ENCODE measurements at places on chromosomes 6 and 20.
A peak's percentile ranks its signal among the peaks of the same experiment; 100 is the strongest.

GRCh38 chr6:82795940-82796339 is 269.7 kb downstream of the UBE3D start:
- no peak for DNase-seq

DNA sequence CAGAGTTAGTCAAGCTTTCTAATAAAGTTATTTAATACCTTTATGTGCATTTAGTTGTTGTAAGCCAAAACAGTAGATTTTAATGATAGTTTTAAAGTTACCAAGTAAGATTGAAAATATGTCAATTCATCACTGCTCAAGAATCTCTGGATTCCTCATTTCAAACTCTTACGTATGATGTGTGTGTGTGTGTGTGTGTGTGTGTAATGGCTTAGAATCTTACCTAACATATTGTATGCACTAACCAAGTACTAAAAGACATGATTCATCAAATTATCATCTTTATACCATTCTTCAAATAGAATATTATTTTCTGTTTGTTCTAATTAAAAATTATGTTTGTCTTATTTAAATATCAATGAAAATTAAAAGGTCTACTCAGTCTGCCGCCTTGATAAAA is 41.5 kb upstream of the ZNF337 start:
- no peak for DNase-seq

DNA sequence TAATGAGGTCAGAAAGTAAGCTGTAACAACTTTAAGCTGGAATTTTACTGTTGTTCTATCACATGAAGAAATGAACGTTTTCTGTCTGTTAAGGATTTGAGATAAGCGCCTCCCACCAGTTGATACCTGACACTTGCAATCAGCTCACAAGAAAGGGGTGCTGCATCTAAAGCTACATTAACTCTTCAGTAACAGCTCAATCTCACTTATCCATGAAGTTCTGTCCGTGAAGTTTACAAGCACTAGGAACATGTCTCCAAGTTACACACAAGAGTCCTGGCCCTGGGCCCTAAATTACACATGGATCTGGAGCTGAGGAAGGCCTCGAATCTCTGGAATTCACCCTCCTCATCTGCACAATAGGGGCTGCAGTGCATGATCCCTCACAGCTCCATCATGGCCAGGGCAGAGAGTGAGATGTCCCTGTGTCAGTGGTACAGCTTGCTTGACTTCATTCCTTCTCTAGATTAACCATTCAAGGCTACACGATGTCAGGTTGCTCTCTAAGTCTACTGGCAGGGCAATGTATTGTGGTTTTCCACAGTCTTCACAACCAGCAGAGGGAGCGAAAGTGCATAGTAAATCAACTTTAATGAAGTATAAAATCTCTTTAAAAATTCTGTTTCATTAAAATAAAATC is 182.4 kb upstream of the MCHR2 start:
- DNase-seq = no peak

DNA sequence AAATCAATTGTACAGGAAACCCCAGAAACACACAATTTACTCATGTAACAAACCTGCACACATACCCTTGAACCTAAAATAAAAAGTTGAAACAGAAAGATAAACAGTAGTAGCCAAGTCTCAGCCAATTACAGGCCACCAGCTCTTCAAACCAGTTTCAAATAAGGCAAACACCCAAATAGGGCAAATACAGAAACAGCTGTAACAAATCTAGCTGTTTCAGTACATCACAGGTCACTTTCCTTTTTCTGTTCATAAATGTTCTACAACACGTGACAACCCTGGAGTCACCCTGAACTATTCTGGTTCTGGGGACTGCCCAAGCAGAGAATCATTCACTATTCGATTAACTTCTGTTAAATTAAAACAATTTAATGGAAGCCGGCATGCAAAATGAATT is 329.0 kb downstream of the GJA1 start:
- no peak for DNase-seq

GRCh38 chr6:140879946-140880345 is 1252.8 kb upstream of the GJE1 start:
- DNase-seq = no peak

DNA sequence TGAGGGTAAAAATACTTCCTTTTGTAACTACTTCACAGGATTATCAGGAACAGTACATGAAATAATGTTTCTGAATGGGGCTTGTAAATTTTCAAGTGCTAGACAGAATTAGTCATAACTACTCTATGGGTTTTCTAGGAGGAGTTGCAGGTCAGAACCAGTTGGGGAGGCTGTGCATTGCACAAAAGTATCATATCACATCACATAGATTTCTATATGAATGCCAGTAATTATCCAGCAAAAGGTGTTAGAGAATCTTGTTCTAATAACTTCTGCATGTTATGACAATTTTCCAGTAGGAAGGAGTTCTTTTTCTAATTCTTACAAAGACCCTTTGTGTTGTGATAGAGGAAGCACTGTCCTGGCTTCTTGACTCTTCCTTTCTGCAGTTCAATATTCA is 551.6 kb downstream of the COL12A1 start:
- DNase-seq = no peak

DNA sequence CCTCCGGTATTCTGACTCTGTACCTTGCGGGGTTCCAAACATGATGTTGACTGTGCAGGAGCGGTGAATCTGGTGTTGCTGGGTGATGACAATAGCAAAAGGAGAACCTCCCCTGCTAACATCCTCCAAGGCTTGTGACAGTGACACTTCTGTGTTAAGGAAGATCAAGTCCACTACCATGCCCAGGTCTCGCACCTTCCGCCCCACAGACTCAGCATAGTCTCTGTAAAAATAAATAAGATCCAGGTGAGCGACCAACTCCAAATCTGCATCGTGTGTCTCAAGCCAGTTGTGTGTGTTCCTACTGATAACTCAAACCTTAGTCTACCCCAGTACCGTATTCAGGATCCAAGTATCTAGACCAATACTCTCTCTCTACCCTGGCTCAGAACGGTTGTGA is 24.8 kb downstream of the NCOA5 start:
- no peak for DNase-seq

DNA sequence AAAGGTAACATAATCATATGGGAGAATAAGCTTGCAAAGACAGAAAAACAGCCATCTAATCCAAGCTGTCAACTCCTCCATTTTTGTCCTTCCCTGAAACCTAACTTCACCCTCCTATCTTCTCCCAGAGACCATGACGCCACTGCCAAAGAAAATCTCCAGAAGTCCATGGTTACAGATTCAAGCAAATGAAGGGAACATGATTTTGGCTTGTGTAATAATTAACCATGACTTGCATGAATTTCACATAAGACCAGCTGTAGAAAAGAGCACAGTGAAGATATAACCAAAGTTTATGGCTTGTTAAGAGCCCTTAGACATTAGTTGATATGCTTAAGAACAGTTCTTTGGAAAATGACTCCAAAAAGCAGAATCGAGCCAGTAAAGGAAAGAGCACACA is 342.1 kb upstream of the NRSN1 start:
- DNase-seq = no peak

DNA sequence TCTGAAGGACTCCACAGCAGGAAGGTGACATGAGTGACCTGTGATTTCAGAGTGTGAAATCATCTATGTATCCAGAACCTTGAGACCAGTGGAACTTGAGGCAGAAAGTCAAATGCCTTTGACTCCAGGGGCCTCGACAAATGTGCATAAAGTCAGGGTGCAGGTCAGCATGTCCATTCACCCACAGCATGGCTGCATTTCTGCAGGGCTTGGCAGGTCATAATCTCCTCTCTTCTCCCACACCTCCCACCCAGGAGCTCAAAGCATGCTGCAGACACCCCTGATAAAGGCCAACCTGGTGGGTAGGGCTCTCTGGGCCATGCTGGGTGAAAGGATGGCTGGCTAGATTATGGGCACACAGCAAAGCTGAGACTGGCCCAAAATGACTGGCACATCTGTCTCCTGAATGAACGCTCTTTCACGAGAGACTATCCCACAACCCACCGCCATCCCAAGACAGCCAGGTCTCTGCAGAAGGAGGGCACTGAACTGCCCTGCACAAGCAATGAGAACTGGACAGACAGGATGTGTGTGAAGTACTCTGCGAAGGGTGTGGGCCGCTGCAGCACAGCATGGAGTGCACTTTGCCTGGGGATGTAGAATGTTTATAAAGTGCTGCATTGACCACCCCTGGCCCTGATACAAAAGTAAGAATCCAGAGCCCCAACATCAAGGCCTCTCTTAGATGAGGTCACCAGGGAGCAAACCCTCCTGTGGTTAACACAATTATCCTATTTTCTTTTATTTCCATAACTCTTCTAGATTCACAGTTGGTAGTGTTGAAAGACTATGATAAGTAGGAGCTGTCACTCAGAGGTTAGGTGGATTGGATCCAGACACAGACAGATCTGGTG is 78.2 kb upstream of the NXT1 start:
- DNase-seq = no peak

- DNase-seq = no peak
These were observed 399.5 kb downstream of the PHF3 start for GRCh38 chr6:64034910-64035655.

DNA sequence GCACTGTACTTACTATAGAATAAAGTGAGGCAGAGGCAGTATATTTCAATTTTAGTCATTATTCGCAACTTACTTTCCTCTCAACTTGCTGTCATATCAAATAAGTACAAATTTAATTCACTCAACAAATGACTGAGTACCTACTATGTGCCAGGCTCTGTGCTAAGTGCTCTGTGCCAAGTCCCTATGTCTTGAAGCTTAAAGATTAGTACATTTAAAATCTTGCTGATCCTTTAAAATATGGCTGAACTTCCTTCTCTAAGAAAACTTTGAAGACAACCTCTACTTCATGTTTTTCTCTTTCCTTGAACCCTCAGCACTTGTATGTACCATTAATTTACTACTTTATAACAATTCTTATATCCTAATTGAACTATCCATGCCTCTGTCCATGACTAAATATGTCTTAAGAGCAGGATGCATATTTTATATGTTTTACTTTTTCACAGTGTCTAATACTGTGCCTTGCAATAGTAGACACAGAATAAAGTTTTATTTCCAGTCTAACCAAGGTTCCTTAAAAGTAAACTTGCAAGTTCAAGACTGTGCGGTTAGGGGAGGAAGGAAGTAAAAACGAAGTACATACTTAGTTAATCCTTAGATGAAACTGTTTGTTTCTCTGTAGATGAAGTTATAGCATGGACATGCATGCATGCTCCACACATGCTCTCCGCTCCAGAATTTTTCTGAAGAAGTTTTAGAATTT is 10.0 kb upstream of the LATS1 start:
- no peak for DNase-seq

- no peak for DNase-seq
These were observed 266.0 kb upstream of the BTBD3 start for GRCh38 chr20:11651647-11652046.

DNA sequence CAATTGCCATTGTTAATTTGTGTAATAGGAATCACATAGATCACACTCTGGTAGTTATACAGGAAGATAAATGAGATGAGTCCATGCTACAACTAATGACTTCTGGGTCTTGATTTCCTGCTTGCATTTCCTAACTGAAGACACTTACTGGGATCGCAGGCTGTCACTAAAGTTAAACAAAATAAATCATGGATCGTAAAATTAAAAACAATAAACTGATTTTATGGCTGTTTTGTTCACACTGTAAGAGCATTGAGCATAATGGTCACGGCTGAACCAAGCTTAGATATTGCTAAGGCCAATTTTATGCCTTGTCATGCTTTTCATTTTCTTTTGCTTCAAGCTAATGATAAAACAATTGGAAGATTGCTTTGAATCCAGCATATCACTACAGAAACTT is 332.5 kb upstream of the CITED2 start:
- no peak for DNase-seq

DNA sequence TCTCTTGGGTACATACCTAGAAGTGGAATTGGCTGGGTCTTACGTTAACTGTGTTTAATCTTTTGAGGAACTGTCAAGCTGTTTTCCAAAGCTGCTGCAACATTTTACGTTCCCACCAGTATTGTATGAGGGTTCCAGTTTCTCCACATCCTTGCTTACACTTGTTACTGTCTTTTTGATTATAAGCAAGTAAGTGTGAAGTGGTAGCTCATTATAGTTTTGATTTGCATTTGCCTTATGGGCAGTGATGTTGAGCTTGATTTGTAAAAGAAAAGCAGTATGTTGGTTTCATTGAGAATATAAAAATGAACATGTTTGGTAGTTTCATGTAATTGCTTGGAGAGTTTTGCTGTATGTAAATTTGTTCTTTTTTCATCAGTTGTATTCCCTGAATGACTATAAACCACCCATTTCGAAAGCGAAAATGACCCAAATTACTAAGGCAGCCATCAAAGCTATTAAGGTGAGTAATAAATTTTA is 40.4 kb downstream of the SCAF8 start:
- peak; percentile 23 for DNase-seq

- DNase-seq = no peak
These were observed 264.1 kb downstream of the FOXC1 start for GRCh38 chr6:1873781-1874180.

- DNase-seq = no peak
These were observed 183.1 kb upstream of the MCHR2 start for GRCh38 chr6:100176951-100177710.

DNA sequence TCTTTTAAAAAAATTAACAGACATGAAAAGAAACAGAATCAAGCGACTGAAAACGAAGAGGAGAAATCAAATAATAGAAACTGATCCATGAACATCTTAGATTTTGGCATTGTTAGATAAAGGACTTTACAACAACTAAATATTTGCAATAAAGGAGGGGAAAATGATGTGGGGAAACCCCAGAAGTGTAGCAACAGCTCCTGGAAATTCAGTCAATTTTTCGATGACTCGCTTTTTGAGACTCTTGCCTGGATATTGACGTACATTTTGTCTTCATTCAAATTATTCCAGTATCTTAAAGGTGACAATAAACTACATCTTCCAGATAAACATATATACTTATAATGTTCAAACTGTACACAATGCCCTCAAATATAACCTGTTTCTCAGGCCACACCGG is 44.1 kb downstream of the ADGB start:
- DNase-seq = no peak

- no peak for DNase-seq
These were observed 60.5 kb downstream of the NRN1 start for GRCh38 chr6:5946181-5946580.

- peak; percentile 64 for DNase-seq
These were observed 1.1 kb downstream of the TCP11 start for GRCh38 chr6:35139924-35140638.

GRCh38 chr6:159754959-159755914 is 6.6 kb upstream of the ACAT2 start:
- DNase-seq = no peak

All from CD4-positive, alpha-beta T cell treated with Interleukin-4 for 4 hours (primary cell).